Suppressor macrophage treated with lipopolysaccharide for 1 hour (primary cell): ENCODE measurements at places on chromosomes 7 and 10.

- DNase-seq: no peak
Measured at GRCh38 chr10:10911035-10911434, 106.6 kb upstream of the CELF2 start.

DNA sequence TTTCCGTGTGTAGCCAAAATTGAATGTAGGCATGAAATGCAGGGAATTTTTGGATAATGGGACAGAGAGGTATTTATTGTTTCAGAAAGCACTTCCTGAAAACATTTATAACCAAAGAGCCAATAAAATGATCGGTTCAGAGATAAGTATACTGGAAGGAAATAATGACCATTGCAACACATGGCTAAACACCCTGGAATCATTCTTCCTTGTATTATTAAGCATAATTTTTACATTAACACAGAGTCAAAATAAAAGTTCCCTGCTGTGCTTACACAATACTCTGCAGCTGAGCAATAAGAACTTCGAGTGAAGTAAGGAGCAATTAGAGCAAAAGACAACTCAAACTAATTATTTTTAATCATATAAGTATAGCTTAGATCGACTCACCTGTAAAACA lies 648.3 kb downstream of the TNS3 start:
- no peak for DNase-seq

DNA sequence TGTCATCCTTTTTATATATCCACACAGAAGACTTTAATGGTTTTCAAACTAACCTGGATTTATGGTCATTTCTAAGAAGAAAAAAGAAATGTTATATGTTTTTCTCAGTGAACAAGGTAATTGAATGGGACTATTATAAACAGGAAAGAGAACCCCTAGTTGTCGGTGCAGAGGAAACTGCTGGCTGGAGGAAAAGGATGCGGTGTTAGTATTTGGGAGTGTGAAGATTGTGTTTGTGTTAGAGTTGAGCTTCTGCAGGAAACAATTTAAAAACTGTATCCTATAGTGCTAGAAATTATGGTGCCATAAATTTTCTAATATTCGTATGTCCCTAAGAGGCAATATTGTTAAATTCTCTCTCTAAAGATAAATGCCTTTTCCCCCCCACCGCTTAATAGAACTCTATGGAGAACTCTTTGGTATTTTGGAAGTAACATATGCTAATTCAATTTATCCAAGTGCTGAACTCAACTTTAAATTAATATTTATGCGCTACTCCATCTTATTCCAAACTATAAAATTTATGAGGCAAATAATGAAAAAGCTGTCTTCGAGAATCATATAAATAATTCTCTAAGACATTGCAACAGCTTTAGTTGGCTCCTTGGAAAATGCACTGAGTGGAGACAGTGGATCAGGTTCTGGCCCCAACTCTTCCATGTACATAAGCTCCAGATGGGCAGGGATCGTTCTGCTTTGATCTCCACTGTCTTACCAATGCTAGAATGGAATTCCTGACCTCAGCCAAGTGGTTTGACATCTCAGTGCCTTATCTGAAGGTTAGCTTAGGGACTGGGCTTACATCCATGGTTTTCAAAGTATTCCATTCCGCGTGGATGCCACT lies 5.6 kb downstream of the BZW2 start:
- no peak for DNase-seq

- DNase-seq: peak; percentile 31
Measured at GRCh38 chr7:106858618-106859532, 6.2 kb upstream of the PIK3CG start.

DNA sequence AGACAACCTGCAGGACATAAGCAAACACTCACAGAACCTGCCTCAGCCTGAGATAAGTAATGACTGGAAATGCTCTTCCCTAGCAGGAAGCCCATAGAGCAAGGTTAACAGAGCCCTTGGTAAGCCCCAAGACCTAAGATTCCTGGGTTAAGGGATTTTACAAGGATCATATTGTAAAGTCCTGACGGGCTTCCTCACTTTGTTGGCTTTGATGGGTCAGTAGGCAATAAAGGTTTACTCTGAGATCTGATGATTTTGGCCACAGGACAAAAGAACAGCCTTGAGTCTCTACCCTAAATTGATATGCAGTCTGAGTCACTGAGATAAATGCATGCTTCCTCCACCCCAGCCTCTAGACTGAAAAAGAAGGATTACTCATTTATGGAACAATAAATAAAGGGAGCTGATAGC lies 270.8 kb downstream of the HTR7 start:
- no peak for DNase-seq

GRCh38 chr7:135942614-135943013 lies 34.5 kb downstream of the MTPN start:
- no peak for DNase-seq

DNA sequence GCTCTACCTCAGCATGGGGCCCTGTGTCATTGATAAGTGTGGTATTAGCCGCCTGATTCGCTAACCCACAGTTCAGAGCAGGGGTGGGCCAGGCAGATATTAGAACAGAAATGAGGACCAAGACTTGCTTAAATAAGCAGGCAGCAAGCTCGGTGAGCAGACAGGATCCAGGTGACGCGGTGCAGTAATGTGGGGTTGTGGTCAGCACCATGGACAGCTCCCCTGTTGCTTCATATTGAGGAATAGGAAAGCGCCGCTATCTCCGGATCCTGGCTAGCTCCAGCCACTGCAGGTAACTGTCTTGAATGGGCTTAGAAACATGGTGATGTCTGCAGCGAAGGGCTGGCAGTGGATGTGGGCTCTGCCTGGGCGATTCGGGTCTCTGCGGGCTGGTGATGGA lies 51.3 kb upstream of the GPR26 start:
- DNase-seq: peak; percentile 64

DNA sequence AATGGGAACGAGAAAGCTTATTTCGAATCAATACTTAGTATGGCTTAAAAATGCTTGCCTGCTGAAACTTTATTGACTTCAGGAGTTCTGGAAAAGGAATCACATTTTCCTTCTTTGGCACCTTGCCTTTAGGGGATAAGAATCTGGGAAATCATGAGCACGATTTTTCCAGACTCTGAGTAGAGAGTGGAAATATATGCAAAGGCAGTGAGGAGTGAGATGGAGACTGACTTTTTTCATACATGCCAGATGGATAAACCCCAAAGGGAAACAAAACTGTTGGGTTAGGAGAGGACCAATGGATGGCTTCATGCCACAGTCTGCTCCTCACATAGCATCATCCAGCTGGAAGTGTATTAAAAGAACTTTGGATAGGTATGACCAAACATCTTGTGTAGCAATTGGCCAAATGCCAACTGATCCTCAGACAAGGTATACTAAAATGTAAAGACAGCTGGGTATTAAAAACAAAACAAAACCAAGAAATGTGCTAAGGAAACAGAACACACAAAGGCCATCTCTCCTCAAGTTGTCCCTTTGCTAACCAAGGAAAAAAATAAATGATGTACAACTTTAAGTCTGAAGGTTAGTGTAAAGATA lies 1.7 kb downstream of the COL28A1 start:
- no peak for DNase-seq

GRCh38 chr10:110163192-110163773 lies 44.1 kb upstream of the MXI1 start:
- DNase-seq: peak; percentile 57

- no peak for DNase-seq
Measured at GRCh38 chr10:73117976-73118743, 7.9 kb downstream of the NUDT13 start.

DNA sequence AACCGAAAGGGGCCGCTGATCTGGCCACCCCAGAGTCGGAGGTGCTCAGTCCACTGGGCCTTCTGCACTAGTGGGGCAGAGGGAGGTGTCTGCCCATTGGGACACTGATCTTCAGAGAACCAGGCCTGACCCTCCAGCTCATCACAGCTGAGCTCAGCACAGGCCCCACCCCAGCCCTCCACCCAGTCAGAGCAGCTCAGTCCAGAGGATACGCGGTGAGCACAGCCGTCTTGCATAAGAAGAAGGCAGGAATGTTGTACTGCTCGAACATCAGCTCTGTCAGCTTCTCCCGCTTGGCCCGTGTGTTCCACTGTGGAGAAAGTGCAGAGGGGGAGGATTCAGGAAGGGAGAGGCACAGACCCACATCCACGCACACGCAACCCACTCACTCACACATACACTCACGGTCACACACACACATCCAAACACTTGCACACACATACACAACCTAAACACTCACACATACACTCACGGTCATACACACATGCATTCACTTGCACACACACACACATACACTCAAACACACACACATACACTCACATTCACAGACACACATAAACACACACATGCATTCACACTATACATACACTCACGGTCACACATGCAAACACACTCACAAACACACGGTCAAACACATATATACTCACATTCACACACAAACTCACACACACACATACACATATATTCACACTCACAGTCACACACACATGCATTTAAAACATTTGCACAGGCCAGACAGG lies 6.3 kb downstream of the ACTL6B start:
- no peak for DNase-seq

DNA sequence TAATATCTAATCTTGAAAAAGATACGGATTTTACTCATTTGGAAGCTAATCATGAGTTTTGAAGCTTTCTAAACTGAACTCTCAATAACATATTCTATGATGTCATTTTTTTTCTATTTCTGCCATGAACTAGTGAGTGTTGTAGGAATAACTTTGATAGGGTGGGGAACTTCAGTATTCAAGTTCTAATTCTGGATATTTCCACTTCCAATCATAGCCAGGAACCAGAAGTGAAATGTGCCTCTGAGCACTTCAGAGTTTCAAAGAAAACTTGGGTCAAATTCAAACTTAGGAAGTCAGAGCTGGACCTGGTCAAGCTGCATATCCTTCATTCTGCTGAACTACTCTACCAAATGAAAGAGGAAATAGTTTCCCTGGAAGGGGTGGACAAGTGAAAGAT lies 847 bp downstream of the AGMO start:
- DNase-seq: no peak

- DNase-seq: no peak
Measured at GRCh38 chr7:47479821-47480575, 101.9 kb downstream of the TNS3 start.

GRCh38 chr10:31595992-31596391 lies 277.0 kb downstream of the ZEB1 start:
- DNase-seq: no peak

DNA sequence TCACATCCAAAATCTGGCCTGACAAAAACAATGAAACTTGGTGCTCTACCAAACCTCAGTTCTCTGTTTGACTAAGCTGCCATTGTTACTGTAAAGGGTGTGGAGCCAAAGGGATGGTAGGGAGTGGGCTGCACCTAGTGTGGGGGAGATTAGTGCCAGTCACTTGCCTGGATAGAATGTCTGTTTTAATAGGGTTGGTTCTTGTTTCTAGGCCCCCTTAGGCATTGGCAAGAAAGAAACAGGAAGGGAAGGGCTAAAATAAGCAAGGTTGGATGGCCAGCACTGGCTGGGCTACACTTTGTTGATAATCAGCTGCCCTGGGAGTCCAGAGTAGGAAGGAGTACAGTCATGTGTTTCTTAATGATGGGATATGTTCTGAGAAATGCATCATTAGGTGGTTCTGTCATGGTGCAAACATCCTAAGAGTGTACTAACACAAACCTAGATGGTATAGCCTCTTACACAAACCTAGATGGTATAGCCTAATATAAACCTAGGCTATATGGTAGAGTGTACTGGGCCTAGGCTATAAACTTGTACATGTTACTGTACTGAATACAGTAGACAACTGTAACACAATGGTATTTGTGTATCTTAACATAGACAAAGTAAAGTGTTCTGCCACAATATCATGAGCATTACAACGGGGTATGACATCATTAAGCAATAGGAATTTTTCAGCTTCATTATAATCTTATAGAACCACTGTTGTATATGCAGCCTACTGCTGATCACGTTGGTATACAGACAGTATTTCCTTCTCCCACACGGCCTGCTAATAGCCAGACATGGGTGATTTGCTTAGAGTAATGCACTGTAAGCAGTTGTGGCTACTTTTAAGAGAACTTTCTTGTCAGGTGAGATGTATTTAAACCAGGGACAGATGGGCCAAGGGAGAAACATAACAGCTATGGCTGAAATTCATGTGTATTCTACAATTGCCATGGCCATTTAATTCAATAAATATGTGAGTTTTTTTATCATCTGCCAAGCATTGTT lies 15.4 kb downstream of the BBIP1 start:
- no peak for DNase-seq

- peak; percentile 62 for DNase-seq
Measured at GRCh38 chr7:142873281-142873784, 12.2 kb downstream of the TRPV6 start.

GRCh38 chr7:112154690-112155089 lies 51.5 kb downstream of the DOCK4 start:
- DNase-seq: no peak
